T-cell (primary cell): ENCODE measurements at places on chromosomes 1 and 21.

GRCh38 chr1:51303315-51303714 lies 27.0 kb downstream of the TTC39A start:
- no peak for DNase-seq

- DNase-seq: no peak
Observed at GRCh38 chr1:110798691-110799256, 74.2 kb upstream of the CD53 start.

GRCh38 chr1:39902460-39902807 lies 717 bp upstream of the MYCL start:
- DNase-seq: no peak

- DNase-seq: no peak
Observed at GRCh38 chr1:156693848-156694689, 11.3 kb downstream of the CRABP2 start.

- DNase-seq: no peak
Observed at GRCh38 chr1:97832481-97832880, 88.4 kb downstream of the DPYD start.

DNA sequence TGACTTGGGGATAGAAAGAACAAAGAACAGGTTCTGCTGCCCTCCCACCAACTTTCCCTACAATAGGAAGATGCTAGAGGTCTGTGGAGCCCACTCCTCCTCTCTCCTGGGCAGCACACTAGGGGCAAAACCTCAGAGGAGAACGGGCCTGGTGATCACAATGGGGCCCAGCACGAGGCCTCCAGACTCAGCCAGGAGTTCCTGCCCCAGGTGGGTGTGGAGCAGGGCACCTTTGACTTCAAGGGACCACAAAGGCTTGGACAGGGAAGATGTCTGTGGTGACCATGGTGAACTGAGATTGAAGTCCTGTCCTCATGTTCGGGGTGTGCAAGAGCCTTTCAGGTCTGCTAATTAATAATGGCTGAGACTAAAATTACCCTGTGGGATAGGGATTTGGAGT lies 88.8 kb downstream of the LAMC2 start:
- no peak for DNase-seq

GRCh38 chr1:94160811-94161210 lies 39.9 kb upstream of the ABCA4 start:
- DNase-seq: no peak

DNA sequence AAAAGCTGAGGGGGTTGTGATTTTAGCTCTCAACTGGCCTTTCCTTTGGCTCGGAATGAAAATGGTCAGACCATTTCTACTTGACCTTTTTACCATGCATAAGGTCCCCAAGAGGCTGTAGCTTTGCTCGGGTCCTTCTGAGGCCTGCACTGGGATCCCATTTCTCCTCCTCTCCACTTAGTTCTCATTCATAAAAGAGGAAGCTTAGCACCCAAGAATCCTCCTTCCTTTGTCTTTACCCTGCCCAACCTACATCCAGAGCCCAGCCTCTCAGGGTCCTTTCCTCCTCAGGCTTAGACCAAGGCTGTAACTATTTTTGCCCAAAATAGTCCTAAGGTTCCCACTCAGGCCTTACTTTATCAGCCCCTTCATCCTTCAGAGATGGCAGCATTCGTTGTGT lies 6.0 kb upstream of the SLC27A3 start:
- DNase-seq: no peak

DNA sequence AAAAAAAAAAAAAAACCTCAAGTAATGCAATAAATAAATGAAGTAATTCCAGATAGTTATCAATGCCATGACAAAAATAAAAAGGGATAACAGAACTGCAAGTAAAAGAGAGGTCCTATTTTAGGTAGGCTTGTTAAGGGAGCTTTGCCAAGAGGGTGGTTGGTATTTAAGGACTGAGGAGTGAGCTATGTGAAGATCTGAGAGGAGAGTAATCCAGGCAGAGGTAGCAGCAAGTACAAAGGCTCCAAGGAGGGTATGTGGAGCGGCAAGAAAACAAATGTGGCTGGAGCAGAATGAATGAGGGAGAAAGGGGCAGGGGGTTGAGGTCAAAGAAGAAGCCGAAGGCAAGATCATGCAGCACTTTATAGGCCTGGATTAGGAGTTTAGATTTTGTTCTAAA lies 59.9 kb upstream of the CDC42BPA start:
- DNase-seq: no peak

GRCh38 chr1:203492082-203492747 lies 1.7 kb upstream of the OPTC start:
- DNase-seq: no peak

GRCh38 chr1:150514913-150515327 lies 632 bp upstream of the FALEC start:
- DNase-seq: no peak

DNA sequence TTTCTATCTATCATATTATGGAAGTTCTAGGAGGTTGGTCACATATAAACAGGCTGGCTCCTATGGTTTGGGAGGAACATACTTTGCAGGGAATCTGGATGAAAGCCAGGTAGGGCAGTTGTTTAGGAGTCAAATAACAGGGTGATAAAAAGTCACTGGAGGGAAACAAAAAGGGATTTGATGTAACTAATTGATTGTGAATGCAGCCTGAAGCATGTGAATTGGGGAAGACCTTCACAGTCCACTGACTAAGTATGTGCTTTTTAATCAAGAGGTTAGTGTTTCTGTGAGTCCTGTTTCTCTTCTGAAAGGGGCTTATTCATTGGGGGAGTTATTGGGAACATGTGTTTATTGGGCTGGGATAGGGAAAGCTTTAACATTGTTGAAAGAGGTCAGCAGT lies 41.3 kb downstream of the HMCN1 start:
- no peak for DNase-seq

DNA sequence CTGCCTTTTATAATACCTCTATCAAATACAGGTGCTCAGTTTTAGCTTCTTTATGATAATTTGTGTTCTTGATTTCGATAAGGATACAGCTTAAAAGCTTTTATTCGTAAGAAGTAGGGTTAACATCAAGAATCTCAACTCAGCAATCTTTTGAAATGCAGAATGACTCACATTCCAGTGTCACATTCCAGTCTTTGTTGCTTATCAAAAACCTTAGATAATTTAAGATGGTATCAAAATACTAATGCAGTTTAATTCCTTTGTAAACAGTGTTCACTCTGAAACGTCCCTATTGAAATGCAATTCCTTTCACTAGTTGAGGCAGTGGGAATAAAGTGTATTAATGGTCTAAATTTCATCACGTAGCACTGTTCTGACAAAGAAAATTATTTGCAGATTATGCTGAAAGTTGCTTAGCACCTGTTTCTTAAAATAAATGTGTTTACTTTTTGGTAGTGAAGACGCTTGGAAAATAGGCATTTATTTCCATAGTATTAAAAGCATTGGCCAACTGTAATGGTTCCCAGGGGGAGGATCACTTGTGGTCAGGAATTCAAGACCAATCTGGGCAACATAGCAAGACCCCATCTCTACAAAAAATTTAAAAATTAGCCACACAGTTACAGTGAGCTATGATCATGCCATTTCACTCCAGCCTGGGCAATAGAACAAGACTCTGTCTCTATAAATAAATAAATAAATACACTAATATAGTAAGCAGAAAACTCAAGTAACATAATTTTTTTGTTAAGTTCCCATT lies 10.1 kb upstream of the CNN3 start:
- DNase-seq: no peak

- DNase-seq: no peak
Observed at GRCh38 chr1:234776876-234777855, 167.2 kb upstream of the IRF2BP2 start.

- DNase-seq: no peak
Observed at GRCh38 chr1:229017091-229017490, 253.8 kb upstream of the RAB4A start.

GRCh38 chr1:207336559-207337467 lies 15.3 kb downstream of the CD55 start:
- no peak for DNase-seq

- DNase-seq: peak; percentile 91
Observed at GRCh38 chr1:38559446-38560165, 300.0 kb downstream of the RRAGC start.

DNA sequence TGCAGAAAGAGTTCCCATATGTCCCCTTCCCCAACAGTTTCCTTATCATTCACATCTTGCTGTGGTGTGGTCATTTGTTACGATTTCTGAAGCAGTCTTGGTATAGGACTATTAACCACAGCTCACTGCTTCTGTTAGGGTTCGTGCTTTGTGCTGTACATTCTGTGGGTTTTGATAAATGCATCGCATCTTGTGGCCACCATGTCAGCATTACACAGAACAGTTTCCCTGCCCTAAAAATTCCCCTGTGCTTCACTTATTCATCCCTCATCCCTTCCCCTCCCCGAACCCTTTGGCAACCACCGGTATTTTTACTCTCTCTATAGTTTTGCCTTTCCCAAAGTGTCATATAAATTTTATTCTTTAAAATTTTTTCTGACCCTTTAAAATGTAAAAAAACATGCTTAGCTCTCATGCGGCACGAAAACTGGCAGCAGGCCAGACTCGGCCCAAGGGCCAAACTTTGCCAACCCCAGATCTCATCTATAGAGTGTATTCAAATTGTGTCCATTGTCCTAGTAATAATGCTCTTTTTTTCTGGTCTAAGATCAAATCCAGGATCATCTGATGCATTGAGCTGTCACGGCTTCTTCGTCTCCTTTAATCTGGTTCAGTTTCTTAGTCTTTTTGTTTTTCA lies 78.2 kb downstream of the SIM2 start:
- no peak for DNase-seq

GRCh38 chr1:107810291-107810951 lies 154.6 kb downstream of the VAV3 start:
- DNase-seq: no peak

DNA sequence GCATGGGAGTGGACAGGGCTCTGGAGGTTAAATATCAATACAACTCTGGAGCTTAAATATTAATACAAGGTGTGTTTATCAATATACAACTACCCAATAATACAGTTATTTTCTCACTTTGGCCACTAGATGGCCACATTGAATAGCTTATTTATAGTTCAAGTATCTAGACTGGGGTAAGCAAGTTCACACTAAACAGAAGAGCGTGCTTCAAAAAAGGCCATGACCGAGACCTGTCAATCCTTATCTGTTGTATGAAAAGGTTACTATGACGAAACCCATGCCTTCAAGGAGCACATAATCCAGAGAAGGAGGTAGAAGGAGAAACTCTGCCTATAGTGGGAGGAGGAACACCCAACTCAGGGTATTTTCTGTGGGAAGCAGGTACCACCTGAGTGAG lies 29.1 kb downstream of the CHML start:
- peak; percentile 75 for DNase-seq

DNA sequence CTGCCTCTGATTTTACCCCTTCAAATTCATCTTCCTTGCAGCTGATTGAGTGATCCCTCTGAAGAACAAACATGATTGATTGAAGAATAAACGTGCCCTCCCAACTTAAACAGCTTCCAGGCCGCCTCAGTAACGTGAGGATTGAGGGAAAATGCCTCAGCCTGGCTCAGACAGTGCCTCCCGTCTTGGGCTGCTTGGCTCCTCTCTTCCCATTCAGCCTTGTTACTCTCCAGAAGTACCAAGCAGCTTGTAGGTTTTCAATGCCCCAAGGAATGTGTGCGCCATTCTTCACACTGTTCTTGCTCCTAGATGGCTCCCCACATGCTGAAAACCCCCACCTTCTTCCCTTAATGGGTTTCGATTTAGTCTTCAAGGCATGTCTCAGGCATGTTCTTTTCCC lies 51.8 kb downstream of the ST6GALNAC5 start:
- no peak for DNase-seq

GRCh38 chr1:57858740-57859139 lies 434.9 kb upstream of the DAB1 start:
- no peak for DNase-seq

GRCh38 chr1:5333291-5333690 lies 658.9 kb downstream of the NPHP4 start:
- no peak for DNase-seq

DNA sequence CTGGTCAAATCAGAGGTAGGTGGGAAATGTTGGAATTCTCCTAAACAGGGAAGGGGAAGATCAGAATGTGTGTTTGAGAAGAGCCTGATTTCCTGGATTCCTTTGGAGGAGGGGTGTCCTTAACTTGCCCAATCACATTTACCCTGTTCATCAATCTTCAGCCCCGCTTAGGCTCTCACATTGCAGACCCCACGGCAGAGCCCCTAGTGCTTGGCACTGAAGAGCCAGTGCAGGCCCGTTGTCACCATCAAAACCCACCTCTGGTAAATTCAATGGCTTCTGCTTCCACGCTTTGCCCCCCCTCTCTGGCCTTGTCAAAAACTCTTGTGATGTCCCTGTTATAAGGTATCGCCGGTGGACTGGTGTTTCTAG lies 2.3 kb downstream of the AGPAT3 start:
- no peak for DNase-seq

DNA sequence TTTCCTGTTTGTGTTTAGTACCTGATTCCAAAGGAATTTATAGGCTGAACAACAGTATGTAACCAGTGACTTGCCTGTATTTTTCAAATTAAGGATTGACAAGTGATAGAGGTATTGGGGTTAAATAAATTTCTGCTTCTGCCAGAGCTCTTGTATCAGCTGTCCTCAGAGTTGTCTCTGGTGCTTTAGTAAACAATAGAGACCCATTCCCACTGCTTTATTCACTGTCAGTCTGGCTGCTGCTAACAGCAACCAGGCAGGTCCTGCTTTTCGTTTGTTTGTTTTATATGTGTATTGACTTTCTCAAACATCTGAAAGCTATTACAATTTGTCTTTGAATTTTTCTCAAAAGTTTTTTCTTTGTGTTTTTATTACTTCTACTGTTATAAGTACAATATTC lies 76.1 kb downstream of the OLFM3 start:
- no peak for DNase-seq
